GM23338 (cell line): ENCODE measurements at places on chromosomes 1 and 21. TPM values are rescaled to one million over a fixed set of nuclear protein-coding genes. Genes with fewer than 3 reads are reported as not detected.

- DNase-seq: no peak
Measured at GRCh38 chr1:229538945-229539344, 19.6 kb downstream of the ABCB10 start.

GRCh38 chr1:116808200-116808847 lies 54.1 kb downstream of the CD2 start:
- DNase-seq: no peak

GRCh38 chr21:38936240-38936639 lies 130.5 kb downstream of the ETS2 start:
- no peak for DNase-seq

DNA sequence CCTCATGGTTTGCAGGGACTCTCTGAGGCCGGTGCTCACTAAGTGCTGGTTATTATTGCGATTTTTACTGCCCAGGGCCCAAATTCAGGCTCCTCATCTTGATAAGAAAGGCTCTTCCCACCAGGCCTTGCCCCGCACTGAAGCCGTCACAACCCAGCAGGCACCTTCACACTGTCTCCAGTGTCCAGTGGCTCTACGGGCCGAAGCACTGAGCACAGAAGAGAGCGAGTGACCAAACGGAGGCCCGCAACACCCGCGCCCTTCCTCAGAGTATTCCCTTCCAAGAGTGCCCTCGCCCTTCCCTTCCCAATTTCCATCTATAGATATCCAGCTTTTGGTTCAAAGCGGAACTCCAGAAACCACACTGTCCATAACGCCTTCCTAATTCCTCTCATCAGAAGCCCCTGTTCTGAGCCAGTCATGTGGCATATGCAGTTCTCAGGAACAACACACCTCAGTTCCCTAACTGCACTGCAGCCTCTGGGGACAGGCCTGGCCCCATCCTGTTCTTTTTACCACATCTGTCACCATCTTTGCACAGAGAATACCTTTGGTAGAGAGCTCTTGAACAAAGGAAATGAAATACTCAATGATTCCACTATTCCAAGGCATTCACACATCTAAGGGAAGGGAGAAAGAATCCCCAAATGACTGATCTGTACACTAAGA lies 15.1 kb downstream of the FALEC start:
- no peak for DNase-seq

DNA sequence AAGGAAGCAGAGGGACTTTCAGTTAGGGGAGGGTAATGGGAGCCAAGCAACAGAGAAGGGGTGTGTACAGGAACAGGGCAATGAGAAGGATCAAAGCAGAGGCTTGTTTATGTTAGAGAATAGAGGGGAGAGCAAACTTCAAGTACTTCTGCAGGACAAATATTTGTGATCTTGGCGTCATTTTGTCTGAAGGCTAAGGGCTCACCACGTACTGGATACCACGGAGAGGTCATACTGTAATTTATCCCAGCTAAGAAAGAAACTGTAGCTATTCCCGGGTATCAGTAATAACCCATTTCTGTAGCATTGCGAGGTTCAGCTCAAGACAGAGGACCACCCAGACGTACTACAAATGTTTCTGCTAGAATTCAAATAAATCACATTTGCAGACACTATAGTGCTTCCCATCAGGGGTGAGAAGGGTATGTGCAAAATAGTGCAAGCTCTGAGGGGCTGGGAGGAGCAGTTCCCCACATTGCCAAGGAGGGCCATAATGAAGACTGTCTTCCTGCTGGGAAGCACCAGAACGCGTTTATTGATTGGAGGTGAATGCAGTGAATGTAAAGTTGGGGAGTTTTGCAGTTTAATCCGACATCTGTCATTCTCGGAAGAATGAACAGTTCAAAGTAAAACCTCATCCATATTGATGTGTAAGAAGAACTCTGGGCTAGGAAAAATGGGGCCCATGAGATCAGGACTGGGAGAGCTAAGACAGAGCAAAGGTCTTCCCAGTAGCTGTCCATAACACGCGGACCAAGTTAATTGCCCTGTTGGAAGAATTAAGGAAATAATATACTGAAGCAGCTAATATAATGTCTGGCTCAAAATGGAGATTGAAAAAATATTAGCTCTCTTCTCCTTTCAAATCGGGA lies 136.9 kb downstream of the RWDD3 start:
- DNase-seq: no peak

Gene SZT2
- total RNA-seq: 11.8 and 16.1 TPM in 2 replicates

Gene OR10J1
- total RNA-seq: not detected in 2 replicates

- DNase-seq: no peak
Measured at GRCh38 chr21:38957575-38958322, 152.0 kb downstream of the ETS2 start.

DNA sequence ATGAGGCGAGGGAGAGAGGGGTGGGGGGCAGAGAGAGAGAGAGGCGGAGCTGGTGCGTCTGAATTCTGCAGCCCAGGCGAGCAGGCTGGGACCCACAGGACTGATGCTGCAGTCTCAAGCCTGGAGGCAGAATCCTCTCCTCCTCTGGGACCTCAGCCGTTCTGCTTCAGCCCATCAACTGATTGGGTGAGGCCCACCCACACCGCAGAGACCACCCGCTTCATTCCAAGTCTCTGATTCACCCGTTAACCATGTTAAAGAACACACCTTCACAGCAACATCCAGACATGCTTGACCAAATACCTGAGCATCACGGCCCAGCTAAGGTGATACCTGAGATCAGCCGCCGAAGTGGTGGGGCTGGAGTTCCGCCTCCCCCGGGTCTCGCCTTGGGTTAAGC lies 147.8 kb downstream of the NPHP4 start:
- no peak for DNase-seq
